ENCODE measurements at places on chromosomes 7 and 10.

DNA sequence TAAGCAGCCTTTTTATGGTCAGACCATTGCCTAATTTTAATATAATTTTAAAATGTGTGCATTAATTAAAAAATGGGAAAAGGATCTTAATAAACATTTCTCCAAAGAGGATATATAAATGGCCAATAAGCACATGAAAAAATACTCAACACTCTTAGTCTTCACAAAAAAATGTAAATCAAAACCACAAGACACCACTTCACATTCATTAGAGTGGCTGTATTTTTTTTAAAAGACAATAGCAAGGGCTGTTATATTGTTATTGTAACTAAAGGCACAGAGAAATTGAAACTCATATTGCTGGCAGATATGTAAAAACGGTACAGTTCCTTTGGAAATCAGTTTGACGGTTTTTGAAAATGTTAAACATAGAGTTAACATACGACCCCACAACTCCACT lies 3.2 kb upstream of the CROT start:
- no peak for DNase-seq

DNA sequence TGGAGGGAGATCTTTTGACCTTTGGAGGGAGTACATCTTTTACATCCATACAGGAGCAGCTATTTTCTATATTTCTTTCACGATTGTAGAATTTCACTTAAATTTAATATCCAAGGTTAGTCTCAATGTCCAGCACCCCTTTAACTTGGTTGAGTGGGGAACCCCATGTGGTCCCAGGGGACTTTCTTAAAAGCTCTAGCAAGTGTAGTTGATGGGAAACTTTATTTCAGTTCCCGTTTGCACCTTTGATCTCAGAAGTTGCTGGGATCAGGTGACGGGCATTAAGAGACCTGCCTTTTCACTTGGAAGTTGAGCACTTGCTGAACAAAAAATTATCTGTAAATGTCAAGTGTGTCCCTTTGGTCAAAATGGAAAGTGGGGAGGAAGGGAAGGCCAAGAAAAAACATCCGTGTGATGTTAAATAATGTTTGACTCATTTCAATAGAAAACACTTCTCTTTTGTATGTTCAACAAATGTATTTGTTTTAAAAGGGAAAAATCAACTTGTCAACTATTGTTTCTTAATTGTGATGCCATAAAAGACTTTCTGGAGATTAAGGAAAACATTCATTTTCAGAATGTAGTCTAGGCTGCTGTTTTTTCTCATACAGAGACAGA lies 370.1 kb upstream of the GALNT17 start:
- DNase-seq = no peak

DNA sequence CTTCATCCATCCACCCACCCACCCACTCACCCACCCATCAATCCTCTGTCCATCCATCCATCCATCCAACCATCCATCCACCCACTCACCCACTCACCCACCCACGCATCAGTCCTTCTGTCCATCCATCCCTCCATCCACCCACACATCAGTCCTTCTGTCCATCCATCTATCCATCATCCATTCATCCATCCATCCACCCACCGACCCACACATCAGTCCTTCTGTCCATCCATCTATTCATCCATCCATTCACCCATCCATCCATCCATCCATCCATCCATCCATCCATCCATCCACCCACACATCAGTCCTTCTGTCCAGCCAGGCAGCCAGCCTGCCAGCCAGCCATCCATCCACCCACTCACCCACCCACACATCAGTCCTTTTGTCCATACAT lies 15.8 kb upstream of the GRIFIN start:
- DNase-seq = no peak

DNA sequence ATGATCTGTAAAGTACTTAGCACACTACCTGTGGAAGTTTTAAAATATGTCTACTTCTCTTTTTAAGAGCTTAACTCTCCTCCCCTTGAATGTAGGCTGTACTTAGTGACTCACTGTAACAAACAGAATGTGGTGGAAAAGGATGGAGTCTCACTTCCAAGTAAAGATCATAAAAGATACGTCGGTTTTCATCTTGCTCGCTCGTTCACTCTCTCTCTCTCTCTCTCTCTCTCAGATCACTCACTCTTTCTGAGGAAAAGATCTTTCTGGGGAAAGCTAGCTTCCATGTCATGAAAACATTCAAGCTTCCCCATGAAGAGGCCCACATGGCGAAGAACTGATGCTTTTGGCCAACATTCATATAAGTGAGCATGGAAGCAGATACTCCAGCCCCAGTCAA lies 5.5 kb downstream of the CHUK start:
- DNase-seq = no peak

GRCh38 chr10:11824376-11824775 lies 1.2 kb downstream of the PROSER2 start:
- DNase-seq = no peak

DNA sequence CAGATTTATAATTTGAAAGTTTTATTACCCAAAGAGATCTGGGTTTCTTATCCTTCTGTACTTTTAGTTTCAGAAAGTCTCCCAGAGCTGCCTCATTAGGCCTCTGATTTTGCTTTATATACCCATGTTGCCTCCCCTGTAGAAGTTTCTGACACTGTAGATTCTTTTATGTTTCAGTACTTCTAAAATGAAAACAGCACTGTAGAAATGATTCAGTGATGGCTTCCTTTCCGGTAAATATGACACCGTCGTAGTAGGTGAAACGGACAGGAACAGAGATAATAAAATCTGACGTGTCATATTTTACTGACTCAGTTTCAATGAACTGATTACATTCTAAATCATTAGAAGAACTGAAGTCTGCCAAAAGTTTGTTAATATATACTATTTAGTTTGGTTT lies 272.7 kb downstream of the TWIST1 start:
- DNase-seq = no peak

DNA sequence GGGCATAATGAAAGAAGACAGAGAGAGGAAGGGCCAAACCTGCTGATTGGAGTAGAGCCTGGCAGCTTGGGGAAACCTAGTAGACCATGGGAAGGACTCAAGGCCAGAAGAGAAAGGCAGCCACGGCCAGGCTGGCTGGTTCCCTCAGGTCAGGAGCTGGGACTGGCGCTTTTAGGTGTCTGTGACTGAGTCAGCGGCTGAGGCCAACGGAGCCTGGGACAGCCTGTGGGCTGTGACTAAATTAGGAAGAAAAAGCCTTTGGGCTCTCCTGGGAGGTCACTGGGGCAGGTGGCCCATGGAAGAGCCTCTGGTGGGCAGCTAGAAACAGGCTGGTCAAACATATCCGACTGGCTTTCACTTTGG lies 108.9 kb upstream of the PDCD4 start:
- DNase-seq = no peak

- no peak for DNase-seq
Measured at GRCh38 chr7:55731931-55732330, 130.6 kb downstream of the SEPTIN14 start.

- no peak for DNase-seq
Measured at GRCh38 chr7:99173787-99174186, 29.9 kb upstream of the SMURF1 start.

Measured in NCI-H1417 treated with DMSO at 0.1 percent for 48 hours (cell line).